ENCODE measurements at places on chromosomes 4 and X.

GRCh38 chrX:121221322-121221977, 174.0 kb downstream of the GLUD2 start:
- DNase-seq: no peak

GRCh38 chr4:159298502-159298901, 195.6 kb downstream of the RAPGEF2 start:
- peak; percentile 58 for DNase-seq

GRCh38 chr4:161936625-161937550, 226.9 kb downstream of the FSTL5 start:
- DNase-seq: peak; percentile 3

GRCh38 chr4:7202411-7202810, 10.1 kb downstream of the SORCS2 start:
- DNase-seq: no peak

- no peak for DNase-seq
Measured at GRCh38 chr4:131337936-131338335, 1811.2 kb upstream of the PCDH10 start.

DNA sequence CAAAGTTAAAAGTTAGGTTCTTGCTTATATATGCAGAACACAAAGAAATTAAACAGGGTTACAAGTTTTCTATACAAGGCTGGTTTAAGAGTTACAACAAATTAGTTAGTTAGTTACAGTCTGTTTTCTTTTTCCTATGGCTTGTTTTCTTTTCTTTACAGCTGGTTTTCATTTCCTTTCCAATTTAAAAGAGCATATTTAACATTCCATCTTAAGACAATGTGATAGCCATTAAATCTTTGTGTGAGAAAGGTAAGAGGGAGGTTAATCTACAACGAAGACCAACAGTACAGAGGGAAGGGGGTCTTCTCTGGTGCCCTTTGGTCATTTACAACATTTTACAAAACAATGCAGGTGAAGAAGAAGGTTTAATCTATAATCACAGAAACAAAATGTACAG, 290.6 kb downstream of the ZNF674 start:
- no peak for DNase-seq

DNA sequence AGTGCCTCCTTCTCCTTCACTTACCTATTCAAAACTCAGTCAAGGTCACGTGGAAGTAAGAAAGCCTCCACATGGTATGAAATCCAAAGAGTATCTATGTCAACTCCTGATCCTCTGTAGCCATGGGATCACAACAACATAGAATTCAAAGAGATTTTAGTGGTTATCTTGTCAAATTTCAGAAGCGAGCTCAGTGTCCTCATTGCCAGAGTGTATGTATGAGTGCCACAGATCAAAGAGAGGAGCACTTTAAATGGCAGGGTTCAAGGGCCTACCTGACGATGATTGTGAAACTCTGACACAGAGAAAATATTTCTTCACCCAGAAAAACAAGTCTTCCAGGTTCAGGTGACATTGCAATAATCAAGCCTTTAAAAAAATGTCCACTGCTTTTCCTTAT, 1.2 kb upstream of the ACE2 start:
- no peak for DNase-seq

- DNase-seq: no peak
Measured at GRCh38 chr4:27000122-27000521, 139.5 kb downstream of the STIM2 start.

GRCh38 chrX:16638533-16638932, 11.4 kb upstream of the S100G start:
- DNase-seq: no peak

DNA sequence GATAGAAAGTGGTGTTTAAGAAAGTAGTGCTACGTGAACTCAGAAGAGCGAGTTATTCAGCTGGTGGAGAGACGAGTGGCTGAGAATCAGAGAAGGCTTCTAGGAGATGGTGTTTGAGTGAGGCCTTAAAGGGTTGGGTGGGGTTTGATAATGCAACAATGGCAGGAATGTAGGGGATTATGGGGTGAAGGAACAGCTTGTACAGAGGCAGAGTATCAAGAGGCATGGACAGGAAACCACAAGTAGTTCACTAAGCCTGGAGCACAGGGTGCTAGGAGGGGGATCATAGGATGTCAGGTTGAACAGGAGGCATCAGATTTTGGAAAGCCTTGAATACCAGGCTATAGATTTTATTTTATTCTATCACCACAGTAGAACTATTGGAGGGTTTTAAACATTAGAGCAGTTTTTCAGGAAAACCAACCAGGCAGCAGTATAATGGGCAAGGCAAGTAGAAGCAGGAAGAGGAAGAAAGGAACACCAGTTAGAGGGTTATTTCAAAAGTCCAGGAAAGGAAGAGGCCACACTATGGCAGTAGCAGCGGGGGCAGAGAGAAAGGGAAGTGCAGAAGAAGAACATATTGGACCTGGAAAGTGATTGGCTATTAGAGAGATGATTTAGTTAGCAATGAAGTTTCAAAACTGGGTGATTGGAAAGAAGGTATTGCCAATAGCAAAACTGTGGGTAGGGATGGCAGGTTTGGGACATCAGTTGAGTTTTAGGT, 99.2 kb downstream of the DOCK11 start:
- DNase-seq: peak; percentile 10

- no peak for DNase-seq
Measured at GRCh38 chrX:14303891-14304290, 225.4 kb upstream of the GLRA2 start.

GRCh38 chrX:53005327-53005726, 43.3 kb upstream of the GPR173 start:
- no peak for DNase-seq

GRCh38 chr4:182219411-182220056, 23.7 kb upstream of the TENM3 start:
- peak; percentile 54 for DNase-seq
